Hepatic stellate cell (primary cell): ENCODE measurements at places on chromosomes 11 and 22.

GRCh38 chr11:102407901-102408300 lies 44.7 kb downstream of the TMEM123 start:
- DNase-seq = no peak

GRCh38 chr11:66971488-66971887 lies 3.6 kb upstream of the C11orf86 start:
- no peak for DNase-seq

- no peak for DNase-seq
Measured at GRCh38 chr11:93118276-93118675, 79.5 kb downstream of the SLC36A4 start.

GRCh38 chr22:41668971-41669911 lies 19.4 kb downstream of the SNU13 start:
- peak; percentile 54 for DNase-seq

DNA sequence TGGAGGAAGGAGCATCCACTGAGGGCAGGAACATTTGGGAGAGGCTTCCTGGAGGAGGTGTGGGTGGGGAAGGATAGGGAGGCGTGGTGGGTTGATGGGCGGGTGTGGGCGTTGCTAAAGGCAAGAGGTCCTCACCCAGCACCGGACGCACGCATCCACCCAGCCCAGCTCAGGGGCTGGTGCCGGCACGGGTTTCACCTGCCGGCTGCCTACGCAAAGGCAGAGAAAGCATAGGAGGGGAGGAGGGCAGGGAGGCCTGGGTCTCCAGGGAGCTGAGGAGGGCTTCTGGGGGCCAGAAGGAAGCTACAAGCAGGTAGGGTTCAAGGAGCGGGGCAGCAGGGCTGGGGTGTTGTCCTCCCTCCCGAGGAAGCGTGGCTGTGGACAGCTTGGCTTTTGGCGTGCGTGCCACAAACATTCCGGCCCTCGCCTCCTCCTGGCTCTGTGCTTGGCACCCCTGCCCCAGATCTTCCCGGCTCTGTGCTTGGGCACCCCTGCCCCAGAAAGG lies 7.8 kb downstream of the SSH3 start:
- DNase-seq = no peak

- peak; percentile 6 for DNase-seq
Measured at GRCh38 chr22:42752230-42752746, 31.6 kb upstream of the A4GALT start.

DNA sequence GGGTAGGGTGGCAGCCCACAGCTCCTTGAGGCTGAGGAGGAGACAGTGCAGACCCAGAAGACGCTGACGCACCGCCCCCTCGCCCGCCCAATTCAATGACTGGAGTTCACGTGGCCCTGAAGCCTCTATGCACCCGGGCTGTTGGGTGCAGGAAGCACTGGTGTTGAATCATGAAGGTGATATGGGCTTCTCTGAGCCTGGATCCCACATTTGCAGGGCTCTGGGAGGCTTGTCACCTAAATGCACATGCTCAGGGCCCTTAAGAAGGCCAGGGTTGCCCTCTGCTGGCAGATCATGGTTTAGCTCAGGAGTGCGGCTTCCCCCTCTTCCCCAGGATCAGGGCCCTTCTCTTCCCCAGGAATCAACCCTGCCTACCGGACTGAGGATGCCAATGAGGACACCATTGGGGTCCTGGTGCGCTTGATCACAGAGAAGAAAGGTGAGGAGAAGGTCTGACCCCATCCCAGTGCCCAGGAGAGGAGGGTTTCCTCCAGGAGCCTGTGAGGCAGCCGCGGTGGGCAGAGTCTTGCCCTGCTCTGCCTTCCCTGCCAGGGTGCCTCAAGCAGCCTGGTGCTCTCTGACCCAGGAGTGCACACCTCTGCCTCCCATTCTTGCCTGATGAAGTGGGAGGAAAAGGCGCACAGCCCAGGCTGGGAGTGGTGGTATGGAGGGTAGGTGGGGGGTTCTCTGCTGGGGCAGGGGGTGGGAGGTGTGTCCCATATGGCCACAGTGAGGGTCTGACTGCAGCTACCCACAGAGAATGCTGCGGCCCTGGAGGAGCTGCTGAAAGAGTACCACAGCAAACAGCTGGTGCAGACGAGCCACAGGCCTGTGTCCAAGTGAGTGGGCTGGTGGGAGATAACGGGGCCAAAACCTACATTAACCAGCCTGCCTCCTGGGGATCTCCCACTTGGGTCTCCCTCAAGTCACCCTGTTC lies 17.5 kb downstream of the RELT start:
- peak; percentile 95 for DNase-seq

GRCh38 chr11:63610604-63611394 lies 3.4 kb downstream of the PLAAT3 start:
- DNase-seq = no peak
